ENCODE measurements at places on chromosomes 5 and 9.

DNA sequence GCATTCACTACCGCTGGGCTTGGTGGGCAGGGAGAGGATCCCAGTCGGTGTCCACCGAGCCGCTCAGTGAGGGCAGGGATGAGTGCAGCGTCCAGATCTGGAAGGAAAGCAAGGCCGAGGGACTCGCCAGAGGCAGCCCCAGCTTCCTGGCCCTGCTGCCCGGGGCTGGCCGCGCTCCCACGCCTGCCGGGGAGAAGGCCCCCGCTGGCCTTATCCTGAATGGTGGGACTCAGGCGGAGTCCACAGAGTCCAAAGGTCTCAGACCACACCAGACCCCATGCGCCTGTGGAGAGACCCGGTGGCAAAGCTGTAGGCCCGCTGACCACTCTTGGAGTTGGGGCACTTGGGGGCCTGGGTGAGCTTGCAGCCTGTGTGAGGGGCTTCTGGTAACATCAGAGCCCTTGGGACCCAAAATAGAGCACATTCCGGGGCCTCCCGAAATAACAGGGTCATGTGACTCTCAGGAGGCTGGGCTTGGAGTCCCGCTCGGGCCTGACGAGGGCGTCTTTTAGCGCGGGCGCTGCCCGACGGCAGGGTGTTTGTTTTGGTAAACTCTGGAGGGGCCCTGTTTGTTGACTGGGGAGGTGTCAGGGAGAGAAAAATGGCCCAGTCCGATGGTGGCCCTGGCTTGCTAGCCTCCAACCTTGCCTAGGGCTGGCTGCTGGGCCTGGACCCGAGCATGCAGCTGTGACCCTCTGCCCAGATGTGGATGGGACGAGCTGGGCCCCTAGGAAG is 2.8 kb downstream of the RXRA start:
- H3K36me3 ChIP-seq = no peaks in the 10 kb centered on the region
- peaks cover 32% of the 10 kb centered on the region for H3K27me3 ChIP-seq
- H3K4me1 ChIP-seq = peaks cover 2% of the 10 kb centered on the region
- H3K4me3 ChIP-seq = no peak overlapping the region

DNA sequence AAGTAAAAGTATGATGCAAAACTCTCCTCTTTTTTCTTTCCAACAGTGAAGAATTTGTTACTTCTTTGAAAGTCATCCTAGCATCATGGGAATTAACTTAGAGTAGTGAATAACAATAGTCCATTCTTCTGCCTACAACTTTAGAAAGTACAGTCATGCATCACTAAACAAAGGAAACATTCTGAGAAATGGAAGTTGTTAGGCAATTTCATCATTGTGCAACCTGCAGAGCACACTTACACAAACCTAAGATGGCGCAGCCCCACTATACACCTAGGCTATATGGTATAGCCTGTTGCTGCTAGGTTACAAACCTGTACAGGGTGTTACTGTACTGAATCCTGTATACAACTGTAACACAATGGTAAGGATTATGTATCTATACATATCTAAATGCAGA is 1209.3 kb upstream of the C9orf72 start:
- H3K4me3 ChIP-seq = no peak overlapping the region
- H3K36me3 ChIP-seq = no peaks in the 10 kb centered on the region
- no peaks in the 10 kb centered on the region for H3K27me3 ChIP-seq
- no peak overlapping the region for H3K27ac ChIP-seq
- no peaks in the 10 kb centered on the region for H3K4me1 ChIP-seq
- no peak for DNase-seq

GRCh38 chr5:66597183-66597757 is 1.1 kb downstream of the MAST4 start:
- H3K4me3 ChIP-seq = peak overlapping the region; percentile 82
- H3K4me1 ChIP-seq = peaks cover 11% of the 10 kb centered on the region
- peaks cover 65% of the 10 kb centered on the region for H3K27me3 ChIP-seq
- H3K36me3 ChIP-seq = no peaks in the 10 kb centered on the region

- H3K4me3 ChIP-seq = no peak overlapping the region
- H3K4me1 ChIP-seq = peaks cover 53% of the 10 kb centered on the region
- peak overlapping the region; percentile 7 for H3K27ac ChIP-seq
- H3K27me3 ChIP-seq = no peaks in the 10 kb centered on the region
Measured at GRCh38 chr5:170306381-170306831, 8.8 kb upstream of the LCP2 start.

GRCh38 chr9:95937131-95937530 is 61.6 kb downstream of the ERCC6L2 start:
- H3K36me3 ChIP-seq = peaks cover 78% of the 10 kb centered on the region
- H3K4me1 ChIP-seq = peaks cover 2% of the 10 kb centered on the region
- H3K27me3 ChIP-seq = no peaks in the 10 kb centered on the region

DNA sequence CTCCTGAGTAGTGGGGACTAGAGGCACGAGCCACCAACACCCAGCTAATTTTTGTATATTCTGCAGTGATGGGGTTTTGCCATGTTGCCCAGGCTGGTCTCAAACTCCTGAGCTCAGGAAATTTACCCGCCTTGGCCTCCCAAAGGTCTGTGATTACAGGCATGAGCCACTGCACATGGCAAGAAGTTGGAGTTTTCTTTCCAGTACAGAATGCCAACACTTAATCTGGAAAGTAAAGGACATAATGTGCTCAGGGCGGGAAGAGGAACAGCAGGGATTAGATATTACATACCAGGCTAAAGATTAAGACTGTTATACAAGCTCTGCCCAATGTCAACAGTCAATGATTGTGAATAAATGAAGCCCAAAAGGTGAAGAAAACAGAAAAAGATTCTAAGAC is 47.2 kb upstream of the AGXT2 start:
- no peaks in the 10 kb centered on the region for H3K4me1 ChIP-seq
- no peaks in the 10 kb centered on the region for H3K36me3 ChIP-seq
- H3K4me3 ChIP-seq = no peak overlapping the region
- no peak overlapping the region for H3K27ac ChIP-seq
- no peak for DNase-seq

- H3K36me3 ChIP-seq = no peaks in the 10 kb centered on the region
- H3K27me3 ChIP-seq = peaks cover 30% of the 10 kb centered on the region
- no peak for DNase-seq
- H3K27ac ChIP-seq = no peak overlapping the region
- no peak overlapping the region for H3K4me3 ChIP-seq
Measured at GRCh38 chr9:73079326-73079725, 72.3 kb upstream of the ANXA1 start.

DNA sequence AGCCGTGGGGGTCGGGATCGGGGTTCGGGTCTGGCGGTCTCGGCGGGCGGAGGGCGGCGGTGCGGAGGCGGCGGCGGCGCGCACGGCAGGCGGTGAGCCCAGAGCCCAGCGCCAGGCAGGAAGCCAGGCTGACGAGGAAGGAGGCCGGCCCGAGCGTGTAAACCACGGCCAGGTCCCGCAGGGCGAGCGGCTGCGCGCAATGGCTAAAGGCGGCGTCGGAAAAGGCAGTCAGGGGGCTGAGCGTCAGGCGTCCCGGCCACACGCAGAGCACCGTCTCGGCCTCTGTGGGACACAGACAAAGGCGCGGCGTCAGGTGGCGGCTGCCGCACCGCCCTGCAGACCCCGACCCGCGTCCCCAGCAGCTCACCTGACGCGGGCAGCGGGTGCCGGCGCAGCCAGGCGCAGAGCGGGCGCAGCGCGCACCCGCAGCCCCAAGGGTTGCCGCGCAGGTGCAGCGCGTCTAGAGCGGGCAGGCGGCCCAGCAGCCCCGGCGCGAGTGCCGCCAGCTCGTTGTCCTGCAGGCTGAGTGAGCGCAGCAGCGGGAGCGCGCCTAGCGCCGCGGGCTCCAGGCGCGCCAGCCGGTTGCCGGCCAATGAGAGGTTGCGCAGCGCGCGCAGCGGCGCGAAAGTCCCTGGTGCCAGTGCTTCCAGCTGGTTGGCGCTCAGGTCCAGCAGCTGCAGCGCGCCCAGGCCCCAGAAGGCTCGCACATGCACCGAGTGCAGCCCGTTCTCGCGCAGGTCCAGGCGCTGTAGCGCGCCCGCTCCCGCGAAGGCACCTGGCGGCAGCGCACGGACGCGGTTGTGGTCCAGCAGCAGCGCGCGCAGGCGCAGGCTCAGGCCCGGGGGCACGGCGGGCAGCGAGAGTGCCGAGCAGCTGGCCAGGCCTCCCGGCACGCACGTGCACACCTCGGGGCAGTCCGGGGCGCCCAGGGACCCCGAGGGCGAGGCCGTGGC is 671 bp downstream of the LRRC26 start:
- no peaks in the 10 kb centered on the region for H3K36me3 ChIP-seq
- H3K4me3 ChIP-seq = peak overlapping the region; percentile 66
- no peak for DNase-seq

- H3K4me3 ChIP-seq = no peak overlapping the region
- H3K27me3 ChIP-seq = peaks cover 41% of the 10 kb centered on the region
- H3K4me1 ChIP-seq = peaks cover 6% of the 10 kb centered on the region
- no peak overlapping the region for H3K27ac ChIP-seq
- no peak for DNase-seq
Measured at GRCh38 chr9:89854715-89855475, 250.1 kb downstream of the GADD45G start.

DNA sequence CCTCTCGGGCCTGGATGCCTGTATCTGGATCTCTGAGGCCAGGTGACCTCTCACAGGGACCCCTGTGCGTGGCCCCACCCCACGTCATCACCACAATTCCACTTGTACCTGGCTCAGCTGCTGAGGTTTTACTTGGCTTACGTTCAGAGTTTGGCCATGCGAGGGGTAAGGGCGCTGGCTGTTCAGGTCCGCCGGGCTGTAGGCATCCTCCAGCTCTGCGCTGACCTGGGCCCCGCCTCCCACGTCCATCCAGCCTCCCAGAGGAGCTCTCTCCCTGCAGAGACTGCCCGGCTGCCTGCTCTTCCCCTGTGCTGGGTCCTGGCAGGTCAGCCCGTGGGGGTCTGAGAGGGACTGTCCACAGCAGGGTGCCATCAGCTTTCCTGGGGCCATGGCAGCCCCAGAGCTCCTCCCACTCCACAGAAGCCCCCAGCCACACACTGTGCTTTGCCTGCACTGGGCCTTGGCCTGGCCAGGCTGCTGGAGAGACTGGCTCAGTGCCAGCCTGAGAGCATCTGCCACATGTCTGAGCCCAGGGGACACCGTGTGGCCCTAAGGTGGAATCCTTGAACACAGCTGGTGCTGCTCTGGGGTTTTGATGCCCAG is 43.6 kb downstream of the SLC6A3 start:
- no peak for DNase-seq
- H3K4me3 ChIP-seq = no peak overlapping the region
- no peak overlapping the region for H3K27ac ChIP-seq

- H3K27me3 ChIP-seq = peaks cover 7% of the 10 kb centered on the region
- H3K27ac ChIP-seq = no peak overlapping the region
- no peaks in the 10 kb centered on the region for H3K36me3 ChIP-seq
- DNase-seq = peak; percentile 25
Measured at GRCh38 chr5:79853676-79854418, 137.2 kb downstream of the MTX3 start.

DNA sequence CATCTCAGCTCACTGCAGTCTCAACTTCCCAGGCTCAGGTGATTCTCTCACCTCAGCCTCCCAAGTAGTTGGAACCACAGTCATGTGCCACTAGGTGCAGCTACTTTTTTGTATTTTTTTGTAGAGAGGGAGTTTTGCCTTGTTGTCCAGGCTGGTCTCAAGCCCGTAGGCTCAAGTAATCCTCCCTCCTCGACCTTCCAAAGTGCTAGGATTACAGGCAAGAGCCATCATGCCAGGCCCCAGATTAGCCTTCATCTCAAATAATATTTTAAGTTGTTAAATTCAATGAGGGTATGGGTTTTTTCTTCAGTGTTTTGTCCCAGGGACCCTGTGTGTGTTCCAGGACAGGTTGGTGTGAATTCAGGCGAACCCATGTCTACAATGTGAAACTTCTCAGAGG is 12.5 kb upstream of the RFESD start:
- H3K4me1 ChIP-seq = peaks cover 16% of the 10 kb centered on the region
- H3K36me3 ChIP-seq = peaks cover 6% of the 10 kb centered on the region
- DNase-seq = no peak
- H3K27ac ChIP-seq = no peak overlapping the region

DNA sequence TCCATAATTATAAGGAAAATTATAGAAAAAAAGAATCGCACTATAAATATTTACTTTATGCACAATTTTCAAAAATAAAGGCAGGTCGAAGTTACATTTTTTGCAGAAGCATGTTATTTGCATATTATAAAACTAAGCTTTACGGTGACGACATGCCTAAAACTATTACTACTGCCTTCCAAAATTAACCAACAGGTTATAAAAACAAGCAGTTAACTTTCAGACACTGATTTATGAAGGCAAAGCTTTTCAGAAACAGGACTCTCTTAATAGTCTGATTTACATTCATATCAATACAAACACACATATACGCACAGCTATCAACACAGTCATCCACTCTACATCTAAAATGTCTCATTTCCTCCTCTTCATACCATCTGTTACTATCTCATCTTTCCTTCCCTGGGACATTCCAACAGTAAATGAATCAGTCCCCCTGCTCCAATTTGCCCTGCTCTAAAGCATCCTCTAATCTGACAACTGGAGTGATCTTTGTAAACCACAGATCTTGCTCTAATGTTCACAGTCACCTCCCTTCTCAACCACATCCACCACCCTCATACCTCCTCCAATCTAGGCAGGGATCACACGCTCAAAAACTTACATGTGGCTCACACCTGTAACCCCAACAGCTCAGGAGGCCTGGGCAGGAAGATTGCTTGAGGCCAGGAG is 21.6 kb downstream of the FBXW11 start:
- no peak overlapping the region for H3K4me3 ChIP-seq
- peaks cover 17% of the 10 kb centered on the region for H3K4me1 ChIP-seq
- peaks cover 51% of the 10 kb centered on the region for H3K36me3 ChIP-seq
- H3K27me3 ChIP-seq = no peaks in the 10 kb centered on the region

DNA sequence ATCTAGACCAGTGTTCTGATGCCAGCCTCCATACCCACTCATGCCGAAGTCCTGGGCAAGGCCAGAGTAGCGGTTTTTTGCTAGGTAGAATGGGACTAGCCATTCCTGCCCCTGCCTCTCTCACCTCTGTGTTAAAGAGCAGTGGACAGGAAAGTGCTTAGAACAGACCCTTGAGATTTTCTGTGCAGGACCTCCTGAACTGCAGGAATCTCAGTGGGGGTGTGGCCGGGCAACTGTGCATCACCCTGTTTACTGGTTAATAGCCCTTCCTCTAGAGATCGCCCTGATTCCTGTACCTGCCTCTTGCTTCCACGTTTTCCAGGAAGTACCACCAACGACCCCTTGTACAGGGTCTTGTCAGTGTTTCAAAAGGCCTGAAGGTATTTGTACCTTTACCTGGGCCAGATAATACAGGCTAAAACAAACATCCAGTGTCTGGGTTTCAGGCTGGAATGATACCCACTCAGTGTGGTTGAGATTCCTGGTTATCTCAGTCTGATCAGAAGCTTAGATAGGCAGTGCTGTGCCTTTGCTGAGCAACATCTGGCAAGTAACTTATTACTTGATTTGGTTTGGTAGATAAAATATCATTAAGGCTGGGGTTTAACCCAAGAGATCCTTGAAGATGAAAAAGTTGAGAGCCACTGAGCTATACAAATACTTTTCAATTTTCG is 65.9 kb downstream of the RGS3 start:
- peaks cover 26% of the 10 kb centered on the region for H3K36me3 ChIP-seq
- no peak overlapping the region for H3K27ac ChIP-seq
- no peak overlapping the region for H3K4me3 ChIP-seq
- peaks cover 17% of the 10 kb centered on the region for H3K4me1 ChIP-seq
- H3K27me3 ChIP-seq = no peaks in the 10 kb centered on the region
